Aorta (tissue), 5 donors: ENCODE measurements at places on chromosomes 5 and 9. TPM values are rescaled to one million over a fixed set of nuclear protein-coding genes. Genes with fewer than 3 reads are reported as not detected.
A peak's percentile ranks its signal among the peaks of the same experiment; 100 is the strongest.

The KLF9 gene
- 122 TPM for total RNA-seq

The PFN3 gene
- not detected for total RNA-seq

The NEUROG1 gene
- not detected for total RNA-seq

The TRIP13 gene
- 0.84 TPM for total RNA-seq

The LURAP1L gene
- 25.1 TPM for total RNA-seq

- no peak for DNase-seq
Observed at GRCh38 chr9:77063645-77064285, 44.3 kb downstream of the FOXB2 start.

DNA sequence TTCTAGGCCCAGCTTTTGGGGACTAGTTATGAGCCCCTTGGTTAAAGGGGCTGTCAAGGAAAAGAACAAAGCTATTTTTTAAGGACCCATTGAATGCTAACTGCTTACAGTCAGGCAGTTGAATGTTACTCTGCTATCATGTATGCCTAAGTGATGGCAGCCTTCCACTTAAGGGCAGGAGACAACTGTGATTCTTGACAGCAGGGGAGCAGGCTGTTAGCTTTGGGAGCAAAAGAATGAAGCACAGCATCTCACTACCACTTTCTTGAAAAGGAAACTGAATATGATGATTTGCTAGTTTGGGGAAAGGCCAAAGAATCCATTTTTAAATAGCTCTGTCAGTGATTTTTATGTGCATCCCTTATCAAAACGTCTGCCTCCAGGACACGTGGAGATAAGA is 221.6 kb downstream of the SH3GL2 start:
- no peak for DNase-seq

DNA sequence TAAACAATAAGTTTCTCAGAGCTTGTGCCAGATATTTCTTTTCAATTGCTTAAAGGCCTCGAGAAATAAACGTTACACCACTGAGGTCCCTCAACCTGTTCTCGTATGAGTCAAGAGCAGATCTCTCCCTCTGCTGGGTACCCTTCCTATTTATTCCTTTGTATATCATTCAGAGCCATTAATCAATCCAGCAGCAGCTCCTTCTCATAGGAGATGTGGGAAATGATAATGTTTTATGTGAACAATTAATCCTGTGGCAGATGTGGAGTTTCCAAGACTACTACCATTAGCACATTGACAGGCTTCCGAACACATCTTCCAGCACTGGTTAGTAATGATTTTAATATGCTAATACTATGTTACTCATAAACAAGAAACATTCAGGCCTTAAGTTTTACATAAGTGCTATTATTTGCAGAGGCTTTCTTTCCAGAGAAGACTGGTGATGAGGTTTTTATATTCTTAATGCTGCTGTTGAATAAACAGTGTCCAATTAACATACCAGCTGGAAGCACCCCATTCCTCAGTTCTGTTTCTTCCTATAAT is 196.5 kb downstream of the ZNF608 start:
- no peak for DNase-seq

DNA sequence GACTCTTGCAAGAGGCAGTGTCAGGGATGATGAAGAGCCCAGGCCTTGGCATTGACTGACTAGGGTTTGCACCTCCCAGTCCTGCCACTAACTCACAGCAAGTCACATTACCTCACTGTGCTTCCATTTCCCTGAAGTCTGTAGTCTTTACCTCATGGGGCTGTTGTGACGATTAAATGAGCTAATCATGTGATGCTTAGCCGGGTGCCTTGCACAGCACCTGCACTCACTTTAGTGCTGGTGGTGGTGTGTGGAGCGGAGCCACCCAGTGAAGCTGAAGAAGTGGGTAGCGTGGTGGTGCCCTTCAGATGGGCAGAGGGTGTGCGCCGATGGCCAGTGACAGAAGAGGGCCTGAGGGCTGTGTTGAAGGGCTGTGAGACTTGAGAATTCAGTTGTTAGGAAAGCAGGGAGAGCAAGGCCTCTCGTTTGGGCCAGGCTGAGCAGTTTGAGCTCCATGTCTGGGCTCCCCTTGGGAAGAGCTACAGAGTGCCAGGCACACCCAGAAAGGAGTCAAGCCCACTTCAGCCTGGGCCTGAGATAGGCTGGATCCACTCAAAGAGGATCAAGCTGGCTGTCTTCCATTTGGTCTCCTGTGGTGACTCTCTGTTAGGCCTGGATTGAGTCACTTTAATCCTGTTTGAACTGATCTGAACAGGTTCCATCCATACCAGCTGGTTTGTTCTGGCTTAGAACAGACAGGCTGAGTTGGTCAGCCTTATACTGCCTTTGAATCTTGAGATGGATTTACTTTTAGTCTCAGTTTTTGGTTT is 42.5 kb downstream of the RALGPS1 start:
- peak; percentile 55 for DNase-seq

- DNase-seq: no peak
Observed at GRCh38 chr5:13866792-13867191, 77.7 kb downstream of the DNAH5 start.

- no peak for DNase-seq
Observed at GRCh38 chr9:107994648-107995047, 505.1 kb upstream of the KLF4 start.

GRCh38 chr5:127958421-127959011 is 125.0 kb upstream of the SLC12A2 start:
- DNase-seq: no peak
